Fibroblast of lung (primary cell): ENCODE measurements at places on chromosomes 4 and X. TPM values are rescaled to one million over a fixed set of nuclear protein-coding genes. Genes with fewer than 3 reads are reported as not detected.
A peak's percentile ranks its signal among the peaks of the same experiment; 100 is the strongest.

The SULT1B1 gene
- polyA plus RNA-seq: 0.03 and 0.05 TPM in 2 replicates

The ADH1A gene
- 0.06 TPM in 1 of 2 replicates, not detected in the other for polyA plus RNA-seq

The GDPD2 gene
- polyA plus RNA-seq: not detected in 2 replicates

The EFHC2 gene
- 0.64 and 1.1 TPM in 2 replicates for polyA plus RNA-seq

The NOX1 gene
- polyA plus RNA-seq: not detected in 2 replicates

The MAGEC1 gene
- polyA plus RNA-seq: not detected in 2 replicates

The RBM46 gene
- 0.06 and 0.08 TPM in 2 replicates for polyA plus RNA-seq

The AASDH gene
- 9.0 and 10.0 TPM in 2 replicates for polyA plus RNA-seq

- peak; percentile 10 for DNase-seq
Observed at GRCh38 chr4:48557478-48557877, 67.4 kb downstream of the ZAR1 start.

- DNase-seq: no peak
Observed at GRCh38 chrX:154090731-154091130, 6.8 kb downstream of the MECP2 start.

GRCh38 chr4:1207603-1208265 is 35.4 kb upstream of the SPON2 start:
- DNase-seq: peak; percentile 95

DNA sequence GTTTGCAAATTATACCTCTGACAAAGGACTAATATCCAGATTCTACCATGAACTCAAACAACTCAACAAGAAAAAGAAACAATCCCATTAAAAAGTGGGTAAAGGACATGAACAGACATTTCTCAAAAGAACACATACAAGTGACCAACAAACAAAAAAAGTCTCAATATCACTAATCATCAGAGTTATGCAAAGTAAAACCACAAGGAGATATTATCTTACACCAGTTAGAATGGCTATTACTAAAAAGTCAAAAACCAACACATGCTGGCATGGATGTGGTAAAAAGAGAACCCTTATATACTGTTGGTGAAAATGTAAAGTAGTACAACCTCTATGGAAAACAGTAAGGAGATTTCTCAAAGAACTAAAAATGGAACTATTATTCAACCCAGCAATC is 234.4 kb downstream of the NKX6-1 start:
- DNase-seq: no peak

GRCh38 chr4:114077610-114078009 is 98.2 kb upstream of the ARSJ start:
- peak; percentile 87 for DNase-seq

DNA sequence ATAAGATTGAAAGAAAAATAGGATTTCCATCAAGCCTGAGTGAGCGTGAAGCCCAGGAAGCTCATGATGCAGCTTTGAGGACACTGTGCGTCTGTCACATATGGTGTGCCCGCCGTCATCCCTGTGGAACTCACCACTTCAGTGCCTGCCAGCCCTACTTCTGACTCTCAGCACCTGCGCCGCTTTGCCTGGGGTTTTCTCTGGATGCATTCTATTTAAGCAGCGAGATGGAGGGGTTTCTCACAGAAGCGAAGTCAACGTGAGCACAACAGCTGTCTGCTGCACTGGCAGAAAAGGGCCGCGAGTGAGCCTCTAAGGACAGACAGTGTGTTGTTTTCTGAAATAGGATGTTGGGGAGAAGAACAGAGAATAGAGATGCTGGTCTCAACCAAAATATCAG is 6.2 kb upstream of the TMEM128 start:
- DNase-seq: no peak

GRCh38 chrX:69389101-69389501 is 115.0 kb upstream of the NALF2 start:
- DNase-seq: no peak

DNA sequence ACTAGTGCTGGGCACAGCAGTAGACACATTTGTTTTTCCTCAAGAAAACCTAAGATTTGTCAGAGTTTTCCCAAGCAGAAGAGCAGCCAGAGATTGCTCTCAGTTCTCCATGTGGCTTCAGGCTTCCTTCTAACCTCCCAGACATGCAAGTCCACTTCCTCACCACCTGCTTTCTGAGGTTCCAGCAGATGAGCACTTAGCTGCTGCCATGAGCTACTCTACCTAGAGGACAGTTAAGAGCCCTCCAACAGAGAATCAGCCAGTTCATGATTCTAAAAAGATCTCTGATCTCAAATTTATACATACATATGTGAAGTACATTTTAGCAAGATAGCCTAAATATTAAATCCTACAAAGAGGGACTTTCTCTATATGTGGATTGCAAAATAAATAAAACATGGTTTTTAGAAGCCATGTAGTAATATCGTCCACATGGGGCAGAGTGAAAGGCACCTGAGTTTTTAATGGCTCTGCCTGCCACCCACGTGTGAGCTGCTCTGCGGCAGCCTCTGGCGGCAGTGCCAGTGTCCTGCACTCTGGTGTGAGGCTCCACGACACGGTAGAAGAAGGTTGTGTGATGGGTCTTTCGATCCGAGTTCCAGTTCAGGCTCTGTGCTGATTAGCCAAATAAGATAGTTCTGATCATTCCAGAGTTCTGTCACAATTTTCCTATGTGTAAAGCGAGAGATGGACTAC is 10.3 kb downstream of the CYP4V2 start:
- DNase-seq: peak; percentile 26

DNA sequence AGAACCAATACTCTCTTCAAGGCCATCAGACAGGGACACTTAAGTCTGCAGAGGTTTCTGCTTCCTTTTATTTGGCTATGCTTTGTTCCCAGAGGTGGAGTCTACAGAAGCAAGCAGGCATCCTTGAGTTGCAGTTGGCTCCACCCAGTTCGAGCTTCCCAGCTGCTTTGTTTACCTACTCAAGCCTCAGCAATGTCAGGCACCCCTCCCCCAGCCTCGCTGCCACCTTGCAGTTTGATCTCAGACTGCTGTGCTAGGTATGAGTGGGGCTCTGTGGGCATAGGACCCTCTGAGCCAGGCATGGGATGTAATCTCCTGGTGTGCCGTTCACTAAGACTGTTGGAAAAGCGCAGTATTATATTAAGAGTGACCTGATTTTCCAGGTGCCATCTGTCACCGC is 12.6 kb upstream of the UGT2B15 start:
- DNase-seq: no peak

- no peak for DNase-seq
Observed at GRCh38 chr4:13953083-13953482, 325.6 kb upstream of the BOD1L1 start.

DNA sequence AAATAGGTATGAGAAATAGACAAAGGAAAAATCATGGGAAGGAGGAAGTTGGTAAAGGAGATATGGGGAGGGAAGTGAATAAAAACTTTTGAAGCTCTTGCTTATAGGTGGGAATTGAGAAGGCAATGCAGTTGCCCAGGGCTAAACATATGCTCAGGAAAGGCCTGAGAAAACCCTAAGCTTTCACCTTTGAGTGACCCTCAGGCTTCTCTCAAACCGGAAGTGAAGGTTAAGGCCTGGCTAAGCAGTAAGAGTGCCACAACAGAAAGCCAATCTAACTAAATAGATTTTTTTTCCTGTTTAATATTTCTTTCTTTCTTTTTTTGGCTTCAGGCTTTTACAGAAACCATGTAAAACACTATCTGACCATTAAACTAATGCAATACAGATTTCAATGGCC is 69.5 kb upstream of the GABRA3 start:
- DNase-seq: no peak

- DNase-seq: no peak
Observed at GRCh38 chr4:150720973-150721518, 139.1 kb downstream of the MAB21L2 start.

DNA sequence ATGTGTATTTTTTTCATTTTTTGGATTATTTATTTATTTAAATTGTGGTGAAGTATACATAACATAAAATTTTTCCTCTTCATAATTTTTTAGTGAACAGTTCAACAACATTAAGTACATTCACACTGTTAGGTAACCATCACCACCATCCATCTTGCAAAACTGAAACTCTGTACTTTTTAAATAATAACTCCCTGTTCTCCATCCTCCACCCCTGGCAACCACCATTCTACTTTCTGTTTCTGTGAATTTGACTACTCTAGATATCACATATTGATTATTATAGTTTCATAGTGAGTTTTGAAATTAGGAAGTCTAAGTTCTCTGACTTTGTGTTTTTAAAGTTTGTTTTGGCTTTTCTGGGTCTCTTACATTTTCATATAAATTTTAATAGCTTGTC is 89.3 kb upstream of the STX18 start:
- DNase-seq: no peak
